ENCODE measurements at places on chromosomes 4 and X.

DNA sequence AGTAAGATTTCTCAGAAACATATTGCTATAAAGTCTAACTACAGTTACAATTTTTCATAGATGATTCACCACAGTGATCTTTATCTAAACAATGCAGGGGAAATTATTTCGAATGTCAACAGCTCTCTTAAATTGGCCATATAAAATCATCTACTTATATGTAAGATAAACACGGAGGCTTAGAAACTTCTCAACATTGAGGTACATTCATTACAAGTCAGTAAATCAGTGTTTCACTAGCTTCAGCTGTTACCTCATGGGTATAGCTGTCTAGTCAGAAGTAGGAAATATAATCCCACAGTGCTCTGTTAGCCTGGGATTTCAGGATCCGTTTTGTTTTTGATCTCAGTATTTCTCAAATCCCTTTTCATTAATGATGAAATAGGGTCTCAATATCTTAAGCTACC is 43.2 kb downstream of the PCDH7 start:
- DNase-seq = no peak

- no peak for DNase-seq
Measured at GRCh38 chr4:123737156-123737555, 340.6 kb downstream of the SPRY1 start.

DNA sequence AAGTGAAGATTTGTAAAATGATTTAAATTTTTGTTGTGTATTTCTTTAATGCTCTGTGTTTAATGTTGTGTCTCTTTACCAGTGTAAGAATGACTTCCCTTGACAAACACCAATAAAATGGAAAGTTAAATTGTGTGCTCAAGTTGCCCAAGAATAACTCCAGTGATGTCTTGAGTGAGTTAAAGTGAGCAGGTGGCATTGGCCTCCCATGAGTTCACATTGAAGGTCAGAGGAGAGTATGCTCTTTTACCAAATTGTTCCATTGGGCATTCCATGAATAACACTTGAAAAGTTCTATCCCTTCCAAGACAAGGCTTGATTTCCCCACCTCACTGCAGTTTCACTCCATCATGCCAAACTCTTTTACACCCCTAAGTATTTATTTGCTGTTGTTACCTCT is 4.5 kb downstream of the ANXA5 start:
- no peak for DNase-seq

GRCh38 chr4:3368841-3369760 is 72.7 kb upstream of the HGFAC start:
- DNase-seq = no peak

DNA sequence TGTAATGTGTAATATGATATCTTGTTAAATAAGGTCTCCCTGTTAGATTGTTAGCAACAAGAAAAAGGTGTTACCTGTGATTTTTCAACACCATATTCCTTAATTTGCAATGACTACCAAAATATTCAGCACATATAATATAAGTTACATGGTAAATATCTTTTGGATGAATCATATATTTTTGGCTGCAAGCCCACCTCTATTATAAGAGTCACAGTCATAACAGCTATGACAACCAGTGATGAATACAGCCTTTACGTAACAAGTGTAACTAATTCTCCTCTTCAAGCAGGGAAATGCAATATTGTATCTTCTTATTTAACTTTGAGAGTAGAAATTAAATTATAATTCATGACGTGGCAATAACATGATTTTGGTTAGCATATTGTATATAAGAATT is 187.0 kb downstream of the NLGN4X start:
- DNase-seq = no peak

GRCh38 chr4:99537674-99538073 is 26.2 kb downstream of the TRMT10A start:
- no peak for DNase-seq

DNA sequence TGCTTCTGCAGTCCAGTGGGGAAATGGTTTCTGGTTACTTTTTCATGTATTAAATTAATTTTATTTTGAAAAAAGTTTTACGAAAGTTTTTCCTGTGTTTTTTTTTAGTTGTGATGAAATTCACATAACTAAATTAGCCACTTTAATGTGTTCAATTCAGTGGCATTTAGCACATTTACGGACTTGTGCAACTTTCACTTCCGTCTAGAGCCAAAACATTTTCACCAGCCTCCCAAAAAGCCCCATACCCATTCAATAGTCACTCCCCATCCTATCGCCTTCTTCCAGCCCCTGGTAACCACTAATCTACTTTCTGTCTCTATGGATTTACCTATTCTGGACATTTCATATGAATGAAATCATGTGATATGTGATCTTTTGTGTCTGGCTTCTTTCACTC is 22.8 kb upstream of the TBL1X start:
- no peak for DNase-seq

All from T-helper 22 cell (primary cell).